Calu3 (cell line): ENCODE measurements at places on chromosomes 5 and 9.
A peak's percentile ranks its signal among the peaks of the same experiment; 100 is the strongest.

DNA sequence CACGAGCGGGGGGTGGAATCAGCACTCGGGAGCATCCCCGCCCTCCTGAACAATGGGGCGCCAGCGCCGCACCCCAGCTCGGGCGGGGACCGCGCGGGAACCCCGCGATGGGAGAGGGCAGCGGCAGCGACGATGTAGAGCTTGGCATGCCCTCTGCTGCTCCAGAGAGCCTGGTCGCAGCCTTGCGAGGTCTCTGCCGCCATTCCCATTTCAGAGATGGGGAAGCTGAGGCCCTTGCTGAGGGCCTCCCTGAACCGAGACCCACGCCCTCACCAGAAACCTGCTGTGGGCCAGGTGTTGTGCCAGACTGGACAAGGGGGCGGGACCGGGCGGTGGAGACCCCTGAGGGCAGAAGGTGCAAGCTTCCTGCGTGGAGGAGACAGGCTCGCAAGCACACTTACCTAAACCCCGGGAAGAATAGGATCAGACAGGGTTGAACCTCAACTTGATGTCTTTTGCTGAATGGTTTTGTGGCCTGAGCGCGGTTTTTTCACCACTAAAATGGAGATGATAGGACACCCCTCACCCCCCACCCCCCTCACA lies 647 bp upstream of the MEGF9 start:
- no peak for DNase-seq

DNA sequence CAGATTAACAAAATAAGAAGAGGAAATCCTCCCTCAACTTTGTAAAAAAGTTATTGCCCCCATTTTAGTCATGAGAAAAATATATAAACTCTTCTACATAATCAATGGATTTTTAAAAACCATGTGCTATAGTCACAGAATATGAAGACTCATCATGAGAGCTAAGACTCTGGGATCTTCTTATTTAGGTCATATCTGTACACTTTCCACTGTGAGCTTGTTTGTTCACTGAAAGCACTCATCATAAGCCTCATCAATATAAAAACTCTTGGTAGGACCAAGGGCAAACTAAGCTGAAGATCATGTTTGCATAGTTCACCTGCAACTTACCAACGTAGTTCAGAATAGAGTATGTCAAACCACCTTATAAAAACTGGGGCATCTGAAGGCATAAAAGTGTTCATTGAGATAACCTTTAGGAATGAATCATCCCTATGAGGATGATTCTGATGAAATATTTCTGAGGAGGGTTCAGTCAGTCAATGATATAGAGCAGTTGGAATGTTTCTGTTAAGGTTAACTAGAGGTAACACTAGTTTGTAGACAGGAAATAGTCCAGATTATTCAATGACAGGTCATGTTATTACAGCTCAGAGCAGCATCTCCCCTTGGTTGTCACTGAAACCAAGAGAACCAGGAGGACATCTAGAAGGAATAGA lies 289.9 kb upstream of the SMC2 start:
- DNase-seq = no peak

DNA sequence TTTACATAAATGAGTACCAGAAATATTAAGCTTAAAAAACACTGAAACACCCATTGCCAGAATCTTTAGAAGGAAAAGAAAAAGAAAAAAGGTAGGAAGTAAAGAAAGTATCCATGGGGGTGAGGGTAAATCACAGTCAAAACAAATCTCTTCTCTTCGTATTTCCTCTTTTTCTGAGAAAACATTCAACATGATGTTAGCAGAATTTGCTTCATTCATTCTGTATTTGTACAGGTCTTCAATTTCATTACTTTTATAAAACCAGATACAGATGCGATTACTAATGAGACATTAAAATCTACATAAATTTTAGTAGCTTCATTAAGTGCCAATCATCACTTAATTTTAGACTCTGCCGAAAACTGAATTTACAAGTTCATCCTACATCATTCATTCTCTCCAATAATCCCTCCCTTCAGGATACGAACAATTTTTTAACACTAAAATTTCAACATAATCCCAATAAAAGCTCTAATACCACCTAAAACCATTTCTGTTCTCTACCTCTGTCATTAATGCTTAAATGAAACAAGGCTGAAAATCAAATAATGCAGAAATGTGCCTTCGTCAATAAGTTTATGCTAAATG lies 7.0 kb downstream of the NR3C1 start:
- no peak for DNase-seq

DNA sequence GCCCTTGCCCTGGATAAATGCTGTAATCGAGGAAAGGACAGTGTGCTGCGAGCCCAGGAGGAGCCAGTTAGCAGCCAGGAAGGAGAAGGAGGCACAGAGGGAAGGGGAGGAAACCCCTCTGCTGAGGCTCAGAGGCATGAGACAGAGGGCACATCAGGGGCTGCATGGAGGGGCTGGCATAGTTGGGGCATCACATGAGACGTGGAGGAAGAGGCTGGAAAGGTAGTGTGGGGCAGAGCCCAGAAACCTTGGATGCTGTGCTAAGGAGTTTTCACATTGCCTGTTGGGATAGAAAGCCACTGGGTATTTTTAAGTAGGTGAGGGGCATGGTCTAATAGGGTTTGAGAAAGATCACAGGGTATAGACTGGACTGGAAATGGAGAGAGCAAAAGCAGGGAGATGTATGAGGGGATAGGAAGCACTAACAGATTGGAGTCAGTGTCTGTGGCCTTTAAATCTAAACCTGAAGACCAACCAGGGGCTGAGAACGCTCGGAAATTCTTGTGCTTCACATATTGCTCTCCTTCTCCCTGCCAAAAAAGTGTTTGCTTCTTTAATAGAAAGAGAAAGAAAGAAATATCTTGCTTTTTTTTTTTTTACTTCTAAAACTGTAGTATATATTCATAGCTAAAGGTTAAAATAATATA lies 33.0 kb upstream of the ANGPTL2 start:
- no peak for DNase-seq

DNA sequence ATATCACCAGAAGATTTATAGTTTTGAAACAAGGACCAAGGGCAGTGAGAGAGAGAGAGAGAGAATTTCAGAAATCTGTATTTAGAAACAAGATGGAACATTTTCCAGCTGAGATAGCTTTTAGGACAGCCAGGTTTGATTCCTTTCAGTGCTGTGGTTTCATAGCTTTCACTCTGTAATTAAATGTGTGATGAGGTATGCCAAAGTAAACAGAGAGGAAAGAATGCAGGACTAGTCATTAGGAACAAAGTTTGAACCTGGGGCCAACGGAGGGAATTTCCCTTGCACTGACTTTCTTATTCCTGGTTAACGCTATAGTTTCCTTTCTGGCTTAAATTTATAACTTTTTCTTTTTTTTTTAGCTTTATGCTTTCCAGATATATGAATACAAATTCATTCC lies 10.0 kb upstream of the CCL28 start:
- peak; percentile 53 for DNase-seq

DNA sequence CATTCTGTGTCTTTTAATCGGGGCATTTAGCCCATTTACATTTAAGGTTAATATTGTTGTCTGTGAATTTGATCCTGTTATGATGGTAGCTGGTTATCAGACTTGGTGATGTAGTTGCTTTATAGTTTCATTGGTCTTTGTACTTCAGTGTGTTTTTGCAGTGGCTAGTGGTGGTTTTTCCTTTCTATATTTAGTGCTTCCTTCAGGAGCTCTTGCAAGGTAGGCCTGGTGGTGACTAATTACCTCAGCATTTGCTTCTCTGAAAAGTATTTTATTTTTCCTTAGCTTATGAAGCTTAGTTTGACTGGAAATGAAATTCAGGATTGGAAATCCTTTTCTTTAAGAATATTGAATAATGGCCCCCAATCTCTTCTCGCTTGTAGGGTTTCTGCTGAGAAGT lies 156.9 kb downstream of the CNTLN start:
- DNase-seq = no peak

GRCh38 chr9:37480759-37481158 lies 5.0 kb upstream of the POLR1E start:
- no peak for DNase-seq

- no peak for DNase-seq
Measured at GRCh38 chr5:168104350-168104749, 187.1 kb upstream of the WWC1 start.

DNA sequence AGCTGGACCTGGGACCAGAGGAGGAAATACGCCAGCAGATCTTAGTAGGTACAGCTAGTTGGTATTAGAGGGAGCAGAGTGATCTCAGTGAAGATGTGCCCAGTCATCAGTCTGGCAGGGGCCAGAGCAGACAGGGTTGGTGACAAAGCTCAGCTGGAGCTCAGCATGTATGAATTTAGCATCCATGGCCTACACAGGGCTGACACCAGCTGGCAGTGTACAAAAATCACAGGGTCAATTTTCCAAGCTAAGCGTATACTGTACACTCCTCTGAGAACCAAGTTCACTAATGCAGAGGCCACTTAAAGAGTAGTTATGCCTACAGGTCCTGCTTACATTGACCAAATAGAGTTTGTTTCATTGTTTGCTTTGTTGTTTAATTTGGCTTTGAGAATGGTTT lies 146.6 kb downstream of the SLC24A2 start:
- DNase-seq = no peak

GRCh38 chr9:89602978-89603766 lies 1.6 kb upstream of the GADD45G start:
- peak; percentile 88 for DNase-seq

DNA sequence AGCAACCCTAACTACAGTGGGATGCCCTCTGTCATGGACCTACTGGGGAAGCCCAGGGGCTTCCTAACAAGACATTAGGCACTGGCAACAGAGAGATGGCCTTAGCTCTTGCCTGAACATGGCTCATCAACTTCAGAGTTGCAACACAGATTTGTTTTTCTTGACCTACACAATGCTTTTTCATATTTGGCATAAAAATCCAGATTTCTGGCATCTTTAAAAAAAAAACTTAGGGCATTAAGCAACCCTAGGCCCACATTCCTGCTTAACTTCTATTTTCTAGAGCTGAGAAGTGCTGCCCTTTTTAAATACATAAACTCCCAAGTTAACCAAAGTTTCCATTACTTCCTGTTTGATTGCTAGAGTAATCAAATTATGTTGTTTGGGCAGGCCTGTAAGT lies 8.0 kb downstream of the GRIA1 start:
- DNase-seq = no peak

DNA sequence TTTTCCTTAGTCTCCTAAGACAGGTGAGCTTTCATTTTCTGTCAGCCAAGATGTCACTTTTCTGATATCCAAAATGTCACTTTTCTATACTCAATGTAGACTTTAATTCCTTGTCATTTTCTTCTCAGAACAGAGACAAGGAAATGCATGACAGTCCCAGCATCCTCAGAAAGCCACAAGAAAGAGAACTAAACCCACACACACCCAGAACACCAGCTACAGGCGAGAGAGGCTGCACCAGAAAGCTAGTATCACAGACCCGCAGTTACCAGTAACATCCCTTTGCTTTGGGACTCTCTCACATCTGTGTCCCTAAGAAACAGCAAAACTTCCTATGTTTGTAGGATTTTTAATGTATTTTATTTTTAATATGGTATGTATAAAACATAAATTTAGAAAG lies 17.1 kb downstream of the TRMO start:
- no peak for DNase-seq

DNA sequence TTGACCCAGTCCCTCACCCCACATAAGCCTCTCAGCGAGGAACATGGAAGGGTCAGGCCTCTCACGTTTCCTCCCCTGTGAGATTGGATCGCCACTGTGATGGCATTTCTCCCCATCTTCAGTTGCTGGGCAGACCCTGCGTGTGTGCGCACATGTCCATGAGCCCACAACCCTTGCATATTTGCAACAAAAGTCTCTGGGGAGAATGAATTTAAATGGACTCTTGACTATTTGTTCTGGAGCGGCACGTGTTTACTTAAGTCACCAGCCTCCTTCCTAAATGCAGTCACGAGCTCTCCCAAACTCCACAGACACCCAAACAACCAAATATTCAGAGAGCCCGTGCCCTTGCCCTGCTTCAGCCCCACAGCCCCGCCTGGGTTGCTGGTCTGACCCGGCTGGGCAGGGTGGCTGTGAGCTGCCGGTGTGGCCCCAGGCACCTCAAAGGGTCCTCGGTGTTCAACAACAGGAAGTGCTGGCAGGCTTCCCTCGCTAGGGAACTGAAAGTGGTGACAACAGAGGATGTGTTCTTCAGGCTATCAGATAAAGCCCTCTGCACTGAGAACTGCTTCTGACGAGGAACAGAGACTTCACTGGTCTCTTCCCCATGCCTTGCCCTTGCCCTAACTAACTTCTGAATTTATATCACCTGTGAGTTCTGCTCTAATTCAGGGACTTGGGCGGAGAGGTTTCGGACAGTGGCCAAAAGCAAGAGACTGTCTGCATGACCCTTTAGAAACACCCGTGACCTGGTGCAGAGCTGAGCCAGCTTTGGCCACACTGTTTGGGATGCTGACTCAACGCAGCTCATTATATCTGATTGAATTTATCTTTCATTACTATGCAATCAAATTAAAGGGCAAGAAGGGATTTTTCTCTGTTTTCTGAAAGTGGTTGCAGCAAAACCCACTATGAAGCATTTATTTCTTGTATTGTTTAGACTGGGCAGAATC lies 19.2 kb upstream of the CD180 start:
- peak; percentile 59 for DNase-seq

DNA sequence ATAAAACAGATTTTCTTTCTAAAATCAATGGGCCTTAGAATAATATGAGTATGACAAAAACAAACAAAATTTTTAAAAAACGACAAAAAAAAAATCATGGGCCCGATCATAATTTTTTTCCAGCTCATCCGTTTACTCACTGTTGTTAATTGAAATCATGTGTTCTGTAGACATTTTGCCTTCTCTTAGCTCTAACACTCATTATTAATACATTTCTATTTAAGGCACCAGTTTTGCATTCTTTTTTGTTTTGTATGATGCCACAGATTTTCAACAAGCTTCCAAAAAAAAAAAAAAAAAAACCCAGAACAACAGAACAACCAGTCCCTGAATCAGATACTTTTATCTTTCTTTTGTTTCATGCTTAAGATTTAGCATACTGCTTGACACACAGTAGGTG lies 86.4 kb downstream of the PRLR start:
- DNase-seq = no peak

- no peak for DNase-seq
Measured at GRCh38 chr5:98391921-98392625, 381.4 kb upstream of the RGMB start.
